Muscle of arm (tissue), 14 donors: ENCODE measurements at places on chromosomes 6 and 20.

DNA sequence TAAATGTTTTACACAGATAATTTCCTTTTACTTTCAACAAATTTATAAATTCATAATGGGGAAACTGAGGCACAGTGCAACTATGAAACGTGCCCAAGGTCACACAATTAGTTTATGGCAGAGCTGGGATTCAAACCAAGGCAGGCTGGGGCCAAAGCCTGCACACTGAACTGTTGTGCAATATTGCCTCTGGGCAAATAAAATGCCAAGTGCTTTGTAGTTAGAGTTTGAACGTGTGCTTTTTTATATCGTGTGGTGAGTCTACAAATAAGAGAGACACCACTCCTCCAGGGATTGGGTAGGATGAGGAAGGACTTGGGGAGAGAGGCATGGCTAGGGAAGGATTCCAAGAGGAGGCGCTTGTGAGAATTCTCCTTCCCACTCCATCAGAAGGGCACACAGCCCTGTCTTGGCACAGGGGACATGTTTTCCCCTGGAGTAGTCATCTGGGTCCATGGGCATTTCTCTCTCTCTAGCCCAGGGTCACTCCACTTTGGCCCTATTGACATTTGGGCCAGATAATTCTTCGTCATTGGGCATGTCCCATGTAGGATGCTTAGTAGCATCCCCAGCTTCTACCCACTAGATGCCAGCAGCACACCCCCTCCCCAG lies 2.8 kb upstream of the CDH22 start:
- DNase-seq = no peak

DNA sequence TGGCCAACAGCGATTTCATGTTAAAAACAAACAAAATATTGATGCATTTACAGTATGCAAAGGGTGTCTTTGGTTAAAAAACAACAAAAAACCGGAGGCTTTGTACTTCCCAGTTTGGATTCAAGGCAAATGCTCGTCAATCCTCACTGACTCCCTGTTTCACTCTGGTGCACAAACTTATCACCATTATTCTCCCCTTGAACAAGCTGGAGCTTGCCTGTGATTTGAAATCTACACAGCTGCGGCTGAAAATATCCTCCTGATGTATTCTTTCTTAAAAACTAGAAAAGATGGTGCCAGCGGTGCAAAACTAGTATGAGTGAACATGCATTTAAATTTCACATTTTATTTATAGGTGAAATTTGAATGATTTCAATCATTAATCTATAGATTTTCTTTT lies 3.3 kb downstream of the PERP start:
- DNase-seq = no peak

DNA sequence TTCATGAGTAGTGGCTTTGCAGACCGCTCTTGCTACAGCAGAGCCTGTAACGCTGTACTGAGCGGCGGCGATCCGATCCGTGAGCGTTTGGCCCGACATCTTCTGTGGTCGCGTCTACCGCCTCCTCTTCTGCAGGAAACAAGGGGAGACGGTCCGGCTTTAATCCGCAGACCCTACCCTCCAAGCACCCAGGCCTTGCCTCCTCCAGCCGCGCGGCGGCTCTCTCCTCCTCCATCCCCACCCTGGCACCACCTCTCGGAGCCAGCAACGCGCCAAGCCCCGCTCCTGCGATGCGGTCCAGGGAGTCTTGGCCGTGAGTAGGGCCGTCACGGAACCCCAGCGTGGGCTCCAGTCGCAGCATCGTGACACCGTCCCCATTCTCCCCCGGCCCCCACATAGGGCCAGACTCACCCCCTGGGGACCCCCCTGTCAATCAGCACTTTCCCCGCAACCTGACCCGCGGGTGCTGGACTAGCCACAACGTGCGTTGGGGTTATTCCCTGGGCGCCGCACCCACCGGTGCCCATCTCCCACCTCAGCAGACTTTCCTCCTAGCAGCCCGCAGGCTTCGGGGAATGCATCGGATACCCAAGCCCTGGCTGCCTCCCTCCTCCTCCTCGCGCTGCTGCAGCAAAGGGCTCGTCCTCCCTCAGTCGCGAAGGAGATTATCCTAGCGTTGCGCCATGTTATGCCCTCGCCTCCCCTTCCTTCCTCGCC lies 914 bp downstream of the SNAP91 start:
- DNase-seq = peak; percentile 15

- no peak for DNase-seq
These were observed 109.9 kb downstream of the POPDC3 start for GRCh38 chr6:105069821-105070445.

DNA sequence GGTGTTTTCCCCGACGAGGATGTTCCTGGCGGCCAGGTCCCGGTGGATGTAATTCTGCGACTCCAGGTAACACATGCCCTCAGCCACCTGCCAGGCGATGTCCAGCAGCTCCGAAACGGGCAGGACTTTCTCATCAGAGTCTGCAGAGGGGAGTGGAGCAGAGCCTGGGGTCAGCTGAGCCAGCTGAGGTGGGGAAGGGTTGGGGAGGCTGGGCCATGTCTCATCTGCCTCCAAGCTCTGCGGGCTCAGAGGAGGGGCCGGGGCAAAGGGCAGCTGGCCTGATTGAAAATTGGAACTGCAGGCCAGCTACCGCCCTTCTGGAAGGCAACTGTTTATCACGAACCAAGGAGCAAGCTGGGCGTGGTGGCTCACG lies 6.4 kb downstream of the PTK6 start:
- DNase-seq = no peak

- DNase-seq = no peak
These were observed 6.8 kb upstream of the POU3F2 start for GRCh38 chr6:98827295-98828159.

DNA sequence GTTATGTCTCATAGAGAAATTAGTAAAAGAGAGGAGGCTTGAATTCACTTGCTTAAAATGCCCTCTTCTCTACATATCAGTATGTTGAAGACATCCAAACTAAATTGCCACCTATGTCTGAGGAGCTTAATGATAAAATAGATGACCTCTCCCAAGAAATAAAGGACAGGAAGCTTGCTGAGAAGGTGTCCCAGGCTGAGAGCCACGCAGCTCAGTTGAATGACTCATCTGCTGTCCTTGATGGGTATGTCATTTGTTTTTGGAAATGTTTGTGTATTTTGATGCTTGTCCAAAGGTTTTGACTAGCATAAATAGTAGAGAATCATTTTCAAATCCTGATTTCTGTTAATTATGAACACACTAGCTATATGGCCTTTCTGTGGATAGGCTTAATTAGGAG lies 307.7 kb downstream of the ARHGAP18 start:
- no peak for DNase-seq

DNA sequence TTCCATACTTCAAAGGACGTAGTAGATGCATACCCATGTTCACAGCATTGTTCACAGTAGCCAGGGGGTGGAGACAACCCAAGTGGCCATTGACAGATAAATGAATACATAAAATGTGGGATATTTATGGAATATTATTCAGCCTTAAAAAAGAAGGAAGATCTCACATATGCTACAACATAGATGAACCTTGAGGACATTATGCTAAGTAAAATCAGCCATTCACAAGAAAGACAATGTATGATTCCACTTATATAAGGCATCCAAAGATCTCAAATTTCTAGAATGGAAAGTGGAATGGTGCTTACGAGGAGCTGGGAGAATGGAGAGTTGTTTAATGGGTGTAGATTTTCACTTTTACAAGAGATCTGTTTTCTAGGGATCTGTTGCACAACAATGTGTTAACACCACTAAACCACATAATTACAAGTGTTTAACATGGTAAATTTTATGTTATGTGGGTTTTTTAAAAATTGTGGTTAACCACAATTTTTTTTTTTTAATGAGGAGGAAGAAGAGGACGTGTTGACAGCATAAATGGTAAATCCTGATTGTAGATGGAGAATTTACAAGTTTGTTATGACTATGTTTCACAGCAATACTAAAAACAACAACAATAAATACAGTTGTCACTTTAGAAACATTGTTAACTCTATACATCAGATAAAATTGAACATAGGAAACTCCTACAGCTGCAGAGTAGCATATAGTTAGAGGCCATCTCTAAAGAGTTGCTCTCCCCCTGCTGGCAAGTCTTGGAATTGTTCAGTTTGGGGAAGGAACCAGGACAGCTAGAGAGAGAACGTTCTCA lies 41.6 kb downstream of the CCN2 start:
- peak; percentile 82 for DNase-seq

GRCh38 chr6:69933239-69933638 lies 66.9 kb downstream of the COL19A1 start:
- no peak for DNase-seq

- DNase-seq = no peak
These were observed 257.6 kb downstream of the NFATC2 start for GRCh38 chr20:51284871-51285270.

GRCh38 chr20:63703471-63703975 lies 4.3 kb downstream of the ARFRP1 start:
- no peak for DNase-seq

GRCh38 chr20:10131732-10132345 lies 86.8 kb upstream of the SNAP25 start:
- DNase-seq = peak; percentile 26

- no peak for DNase-seq
These were observed 495.1 kb upstream of the ARID1B start for GRCh38 chr6:156282087-156282486.

- no peak for DNase-seq
These were observed 520.8 kb upstream of the RNF217 start for GRCh38 chr6:124441450-124441849.

DNA sequence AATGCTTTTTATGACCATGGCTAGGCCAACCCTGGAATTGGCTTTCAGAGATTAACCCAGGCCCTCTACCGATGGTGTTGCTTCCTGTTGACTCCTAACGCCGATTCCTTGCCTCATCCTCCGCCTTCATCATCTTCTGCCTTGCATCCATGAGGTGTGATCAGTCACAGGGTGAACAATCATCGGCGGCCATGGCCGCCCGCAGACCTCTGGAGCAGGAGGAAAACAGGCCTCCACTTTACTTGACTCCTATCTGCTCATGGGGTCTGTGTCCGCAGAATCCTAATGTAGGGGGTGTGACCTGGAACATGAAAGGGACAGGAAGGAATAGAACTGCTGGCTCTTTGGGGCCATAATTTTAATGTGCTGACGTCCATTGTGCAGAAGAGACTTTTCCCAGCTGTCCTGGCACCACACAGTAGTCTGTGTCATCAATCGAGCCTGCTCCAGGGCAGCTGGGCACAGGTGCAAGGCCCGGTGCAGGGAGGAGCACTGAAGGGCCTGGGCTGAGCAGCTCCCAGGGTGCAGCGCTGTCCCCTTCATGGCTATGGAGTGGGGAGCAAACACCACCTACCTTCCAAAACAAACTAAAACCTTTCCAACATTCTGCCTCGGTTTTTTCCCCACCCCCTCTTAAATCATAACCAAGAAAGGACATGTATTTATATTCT lies 8.0 kb downstream of the SLC22A3 start:
- DNase-seq = no peak

DNA sequence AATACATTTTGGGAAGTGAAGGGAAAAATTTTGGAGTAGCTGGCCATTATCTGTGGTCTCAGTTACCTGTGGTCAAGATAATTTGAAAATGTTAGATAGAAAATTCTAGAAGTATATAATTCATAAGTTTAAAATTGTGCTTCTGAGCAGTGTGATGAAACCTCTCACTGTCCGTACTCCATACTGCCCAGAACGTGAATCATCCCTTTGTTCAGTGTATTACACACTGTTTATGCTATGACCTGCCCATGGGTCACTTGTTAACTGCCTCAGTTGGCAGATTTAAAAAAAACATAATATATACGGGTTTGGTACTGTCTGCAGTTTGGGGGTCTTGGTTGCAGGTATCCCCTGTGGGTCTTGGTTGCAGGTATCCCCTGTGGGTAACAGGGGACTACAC lies 4.1 kb upstream of the CALHM5 start:
- DNase-seq = no peak

DNA sequence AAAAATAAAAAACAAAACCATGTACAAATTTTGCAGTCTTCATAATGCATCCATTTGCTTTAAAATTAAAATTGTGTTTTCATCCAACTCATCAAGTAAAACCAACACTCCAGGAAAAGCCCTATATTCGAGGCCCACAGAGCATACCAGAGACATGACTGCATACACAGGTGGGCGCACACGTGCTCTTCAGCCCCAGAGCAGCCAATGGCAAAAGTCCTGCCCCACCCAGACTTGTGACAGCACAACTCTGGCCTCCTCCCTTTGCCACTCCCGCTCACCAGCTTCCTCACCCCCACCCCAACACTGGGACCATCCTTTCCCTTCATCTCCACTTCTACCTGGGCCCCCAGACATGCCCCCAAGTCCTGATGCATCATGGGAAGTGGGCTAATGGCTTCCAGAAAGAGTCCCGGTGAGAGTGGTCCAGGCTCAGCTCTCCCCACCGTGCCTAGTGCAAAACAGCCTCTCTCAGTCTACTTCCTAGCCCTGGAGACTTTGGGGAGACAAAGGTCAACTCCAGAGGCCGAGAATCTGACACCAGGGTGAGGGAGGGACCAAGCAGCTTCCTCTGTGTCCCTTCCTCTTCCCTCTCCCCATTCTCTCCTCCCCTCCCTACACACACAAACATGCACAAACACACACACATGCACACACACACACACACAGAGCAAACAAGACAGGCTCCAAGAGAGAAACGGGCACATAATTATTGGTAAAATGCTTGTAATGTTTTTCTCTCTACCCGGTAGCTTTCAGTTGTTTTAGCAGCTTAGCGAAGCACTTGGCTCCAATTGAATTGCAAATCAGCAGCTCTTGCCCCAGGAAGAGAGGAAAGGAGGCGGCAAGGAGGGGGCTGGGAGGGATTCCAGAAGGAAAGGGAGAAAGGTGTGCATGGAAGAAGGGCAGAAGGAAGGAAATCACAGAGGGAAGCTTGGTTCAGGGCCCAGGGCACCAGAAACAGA lies 14.3 kb downstream of the GRM4 start:
- DNase-seq = no peak

- peak; percentile 72 for DNase-seq
These were observed 264.4 kb downstream of the COL12A1 start for GRCh38 chr6:74941424-74941823.

DNA sequence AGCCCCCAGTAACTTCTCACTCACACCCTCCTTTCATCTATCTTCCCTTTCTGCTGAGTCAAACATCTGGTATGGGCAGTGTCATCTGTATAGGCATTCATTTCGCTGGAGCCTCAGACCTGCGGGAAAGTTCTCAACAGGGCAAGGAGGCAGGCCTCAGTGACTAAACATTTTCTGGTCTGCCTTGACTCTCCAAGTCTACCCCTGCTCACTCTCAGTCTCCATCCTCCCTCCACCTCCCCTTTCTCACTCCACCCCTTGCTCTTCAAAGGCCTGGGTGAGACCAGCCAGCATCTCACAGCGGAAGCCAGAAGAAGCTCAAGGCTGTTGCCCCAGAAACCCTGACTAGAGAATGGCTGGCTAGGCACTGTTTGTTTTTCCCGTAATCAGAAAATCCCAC lies 105.0 kb upstream of the BEND6 start:
- no peak for DNase-seq
